ENCODE measurements at places on chromosomes 16 and 17. TPM values are rescaled to one million over a fixed set of nuclear protein-coding genes. Genes with fewer than 3 reads are reported as not detected.

DNA sequence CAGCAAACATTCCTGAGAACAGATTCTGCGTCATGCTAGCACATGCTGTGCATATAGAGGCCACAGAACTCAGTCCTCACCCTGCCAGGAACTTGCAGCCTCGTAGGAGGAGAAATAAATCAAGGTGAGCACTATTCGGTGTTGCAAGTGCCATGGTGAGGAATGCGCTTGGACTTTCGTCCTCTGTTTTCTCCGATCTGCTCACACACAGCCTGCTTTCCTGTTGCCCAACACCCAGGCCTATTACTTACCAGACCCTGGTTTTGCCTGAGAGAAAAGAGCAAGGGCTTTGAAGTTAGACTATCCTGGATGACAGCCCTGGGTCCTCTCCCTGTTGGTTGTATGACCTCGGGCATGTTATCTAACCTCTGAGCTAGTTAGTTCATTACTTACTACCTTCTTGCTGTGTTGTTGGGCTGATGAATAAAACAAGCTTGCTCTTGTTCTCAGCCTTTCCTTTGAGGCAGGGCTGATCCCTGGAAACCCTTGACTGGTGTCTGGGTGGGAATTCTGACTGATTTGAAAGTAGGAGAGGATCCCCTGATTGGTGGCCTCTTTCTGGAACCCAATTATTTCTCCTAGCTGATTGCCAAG is 2.9 kb downstream of the ACSF2 start:
- no peak for DNase-seq

DNA sequence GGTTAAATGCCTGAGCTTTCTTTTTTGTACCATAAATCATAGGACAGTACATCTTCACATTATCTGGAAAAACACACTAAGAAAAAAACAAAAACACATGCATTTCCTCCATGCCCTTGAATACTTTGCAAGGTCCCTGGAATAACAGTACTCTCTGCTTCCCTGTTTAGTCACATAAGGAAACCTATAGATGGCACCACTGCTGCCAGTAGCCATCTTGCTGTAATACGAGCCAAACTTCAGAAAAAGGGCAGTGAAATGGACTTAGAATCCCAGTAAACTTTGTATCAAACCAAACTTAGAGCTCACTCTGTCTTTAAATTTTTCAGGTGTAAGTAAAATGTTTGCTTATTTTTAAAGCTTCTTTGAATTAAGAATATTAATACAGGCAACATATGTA is 435.5 kb downstream of the KCNJ2 start:
- no peak for DNase-seq

DNA sequence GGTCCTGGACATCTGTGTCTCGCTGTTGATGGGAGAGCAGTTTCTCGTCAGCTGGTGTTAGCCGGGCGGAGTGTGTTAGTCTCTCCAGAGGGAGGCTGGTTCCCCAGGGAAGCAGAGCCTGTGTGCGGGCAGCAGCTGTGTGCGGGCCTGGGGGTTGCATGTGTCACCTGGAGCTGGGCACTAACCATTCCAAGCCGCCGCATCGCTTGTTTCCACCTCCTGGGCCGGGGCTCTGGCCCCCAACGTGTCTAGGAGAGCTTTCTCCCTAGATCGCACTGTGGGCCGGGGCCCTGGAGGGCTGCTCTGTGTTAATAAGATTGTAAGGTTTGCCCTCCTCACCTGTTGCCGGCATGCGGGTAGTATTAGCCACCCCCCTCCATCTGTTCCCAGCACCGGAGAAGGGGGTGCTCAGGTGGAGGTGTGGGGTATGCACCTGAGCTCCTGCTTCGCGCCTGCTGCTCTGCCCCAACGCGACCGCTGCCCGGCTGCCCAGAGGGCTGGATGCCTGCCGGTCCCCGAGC is 17.9 kb downstream of the GAA start:
- no peak for DNase-seq

Gene KRT14
- total RNA-seq = 0.85 TPM

DNA sequence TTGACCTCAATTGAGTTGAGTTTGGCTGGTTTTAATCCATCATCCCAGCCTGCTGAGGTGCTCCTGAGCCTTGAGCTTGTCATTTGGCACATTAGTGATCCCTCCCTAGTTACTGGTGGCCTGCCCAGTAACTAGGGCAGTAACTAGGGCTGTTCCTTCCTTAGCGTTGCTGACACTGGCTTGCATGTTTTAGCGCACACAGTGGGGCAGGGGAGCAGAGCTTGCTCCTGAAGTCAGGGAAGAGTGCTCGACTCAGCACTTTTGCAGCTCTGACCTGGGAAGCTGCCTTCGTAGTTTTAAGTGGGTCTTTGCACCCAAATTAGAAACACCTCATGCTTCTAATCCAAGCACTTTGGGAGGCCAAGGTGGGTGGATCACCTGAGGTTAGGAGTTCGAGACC is 15.7 kb downstream of the CCDC42 start:
- no peak for DNase-seq

DNA sequence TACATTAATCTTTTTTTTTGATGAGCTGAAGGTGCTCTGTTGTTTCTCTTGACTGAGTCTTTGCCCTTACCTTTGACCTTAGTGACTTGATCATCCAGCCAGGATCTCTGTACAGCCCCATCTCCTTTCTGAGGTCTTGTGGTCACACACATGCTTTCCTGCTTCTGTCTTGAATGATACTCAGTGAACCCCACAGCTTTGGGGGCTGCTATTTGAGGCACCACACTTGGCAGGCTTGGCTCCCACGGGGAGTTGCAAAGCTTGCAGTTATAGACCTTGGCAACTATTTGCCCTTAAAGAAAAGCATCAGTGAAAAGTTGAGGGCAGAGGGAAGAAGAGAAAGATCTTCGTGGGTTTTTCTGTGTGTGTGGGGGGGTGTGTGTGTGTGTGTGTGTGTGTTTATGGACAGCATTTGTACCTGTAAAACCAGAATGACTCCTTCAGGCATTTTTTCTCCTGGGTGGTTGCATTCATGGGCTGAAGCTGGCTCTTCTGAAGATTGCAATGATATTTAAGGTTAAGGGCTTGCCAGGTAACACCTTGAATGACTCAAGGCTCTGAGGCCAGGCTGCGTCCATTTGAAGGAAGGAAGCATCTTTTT is 101.6 kb downstream of the MSI2 start:
- no peak for DNase-seq

DNA sequence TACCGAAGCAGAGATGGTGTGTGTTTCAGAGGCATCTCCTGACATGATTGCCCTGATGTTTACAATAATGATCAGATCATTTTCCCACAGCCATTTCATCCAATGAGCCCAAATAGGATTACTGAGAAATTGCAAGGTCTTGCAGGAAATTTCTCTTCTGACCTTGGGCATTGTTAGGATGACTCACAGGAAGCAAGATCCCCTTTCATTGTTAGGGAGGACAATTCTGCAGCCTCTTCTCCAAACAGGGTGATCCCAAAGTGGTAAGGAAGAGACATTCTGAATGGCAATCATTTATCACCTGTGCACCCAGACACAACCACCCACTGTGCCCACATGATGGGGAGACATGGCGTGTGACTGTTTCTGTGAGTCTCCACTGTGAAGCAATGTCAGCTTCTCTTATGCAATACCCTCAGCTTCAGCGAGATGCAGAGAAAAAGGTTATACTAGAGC is 306.7 kb upstream of the XYLT1 start:
- DNase-seq = no peak

DNA sequence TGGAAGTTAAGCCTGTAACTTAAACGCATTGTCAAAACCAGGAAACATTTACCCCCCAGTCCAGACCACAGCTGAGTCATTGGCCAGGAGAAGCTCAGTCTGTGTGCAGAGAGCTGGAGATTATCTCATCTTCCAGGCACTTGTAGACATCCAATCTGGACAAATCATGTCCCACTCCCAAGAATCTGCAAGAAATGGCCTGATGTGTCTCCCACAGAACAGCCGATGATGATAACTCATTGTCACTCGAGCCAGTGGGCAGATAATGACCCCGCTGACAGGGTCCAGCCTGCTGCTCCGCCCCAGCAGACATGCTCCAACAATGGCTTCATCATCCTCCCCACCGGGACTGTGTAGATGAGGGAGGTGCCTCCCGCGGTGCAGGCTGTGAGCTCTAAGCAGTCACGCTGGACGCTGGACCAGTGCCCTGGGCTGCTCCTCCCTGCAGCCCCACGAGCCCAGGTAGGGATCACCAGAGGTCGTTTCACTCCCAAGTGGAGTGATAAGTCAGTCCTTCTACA is 322.5 kb downstream of the C16orf95 start:
- peak; percentile 79 for DNase-seq

GRCh38 chr16:11799509-11800381 is 2.7 kb upstream of the ZC3H7A start:
- peak; percentile 21 for DNase-seq
